Myocyte (in vitro differentiated cells): ENCODE measurements at places on chromosomes 4 and X. TPM values are rescaled to one million over a fixed set of nuclear protein-coding genes. Genes with fewer than 3 reads are reported as not detected.

PABPC1L2B gene
- total RNA-seq: not detected in 2 replicates

RAB33A gene
- 0.29 TPM in 1 of 2 replicates, not detected in the other for total RNA-seq

SOX3 gene
- not detected in 2 replicates for total RNA-seq

PAGE5 gene
- not detected in 2 replicates for total RNA-seq

SCML2 gene
- 1.3 and 1.4 TPM in 2 replicates for total RNA-seq

RHOXF2 gene
- total RNA-seq: not detected in 2 replicates

FRG2 gene
- not detected in 2 replicates for total RNA-seq

SPON2 gene
- total RNA-seq: 0.47 and 3.7 TPM in 2 replicates

SMIM14 gene
- total RNA-seq: 16.1 and 25.4 TPM in 2 replicates

BRS3 gene
- not detected in 2 replicates for total RNA-seq

IBSP gene
- total RNA-seq: not detected in 2 replicates

OPN1MW3 gene
- not detected in 2 replicates for total RNA-seq

SLC25A31 gene
- total RNA-seq: not detected in 2 replicates

ZNF275 gene
- total RNA-seq: 8.4 and 9.7 TPM in 2 replicates

GCNA gene
- total RNA-seq: 1.5 and 3.1 TPM in 2 replicates

RGN gene
- not detected in 2 replicates for total RNA-seq

CSAG3 gene
- not detected in 2 replicates for total RNA-seq

F8A2 gene
- total RNA-seq: 0.36 TPM in 1 of 2 replicates, not detected in the other
